Suppressor macrophage (primary cell): ENCODE measurements at places on chromosomes 6 and 20.

- no peak for DNase-seq
Observed at GRCh38 chr20:6384956-6385486, 262.2 kb upstream of the FERMT1 start.

DNA sequence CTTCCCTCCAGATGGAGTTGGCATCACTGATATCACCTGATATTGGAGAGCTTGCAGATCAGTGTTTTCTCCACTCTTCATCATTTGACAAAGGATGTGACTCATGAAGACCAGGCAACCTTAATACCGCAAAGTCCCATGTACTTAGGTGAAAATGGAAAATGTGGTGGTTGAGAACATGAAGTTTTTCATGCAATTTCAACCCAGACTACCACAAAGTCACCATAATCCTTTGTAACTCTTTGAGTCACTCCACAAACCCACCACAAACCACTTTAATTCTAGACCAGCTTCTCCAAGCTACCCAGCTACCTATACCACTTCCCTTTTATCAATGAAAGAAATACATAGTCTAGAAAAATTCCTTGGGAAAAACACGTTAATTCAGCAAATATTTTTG lies 7.1 kb downstream of the NHLRC1 start:
- no peak for DNase-seq

- DNase-seq, result no peak
Observed at GRCh38 chr20:6993011-6993410, 225.5 kb downstream of the BMP2 start.

GRCh38 chr6:114690625-114691024 lies 347.8 kb upstream of the HS3ST5 start:
- DNase-seq, result no peak
